ENCODE measurements at places on chromosomes 13 and 19.

DNA sequence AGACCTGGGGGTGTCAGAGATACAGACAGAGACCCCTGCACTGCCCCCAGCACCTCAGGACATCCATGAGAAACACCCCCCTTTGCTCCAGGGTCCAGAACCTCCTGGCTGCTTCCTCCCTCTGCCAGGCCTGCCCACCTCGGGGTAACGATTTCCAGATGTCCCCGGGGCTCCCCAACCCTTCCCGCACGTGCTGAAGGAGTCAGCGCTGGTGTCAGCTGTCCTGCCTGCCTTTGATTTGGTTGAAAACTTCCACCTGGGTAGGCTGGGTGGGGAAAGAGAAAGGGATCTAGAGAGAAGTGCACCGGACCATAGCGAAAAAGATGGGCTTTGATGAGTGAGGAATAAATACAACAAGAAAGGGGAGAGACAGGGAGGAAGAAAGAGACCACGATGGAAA lies 1.5 kb upstream of the CGB7 start:
- no peak for DNase-seq

DNA sequence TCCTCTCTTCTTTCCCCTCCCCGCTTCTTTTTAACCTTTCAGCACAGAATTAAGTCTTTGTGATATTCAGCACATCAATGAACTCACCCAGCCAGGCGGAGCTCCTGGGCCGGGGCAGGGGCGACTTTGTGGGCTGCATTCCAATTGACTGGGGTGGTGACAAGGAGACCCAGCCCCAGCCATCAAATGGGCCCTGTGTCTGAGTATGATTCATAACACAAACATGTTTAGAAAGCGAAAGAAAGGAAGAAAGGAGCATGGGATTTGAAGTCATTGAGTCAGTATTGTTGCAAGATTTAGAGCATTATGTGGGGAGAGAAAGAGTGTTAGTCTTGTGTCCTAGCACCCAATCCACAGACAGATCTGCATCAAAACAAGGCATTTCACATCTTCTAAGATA lies 185.3 kb downstream of the LHFPL6 start:
- DNase-seq, result no peak

- DNase-seq, result no peak
These were observed 1084.4 kb downstream of the SLITRK1 start for GRCh38 chr13:82797876-82798275.

DNA sequence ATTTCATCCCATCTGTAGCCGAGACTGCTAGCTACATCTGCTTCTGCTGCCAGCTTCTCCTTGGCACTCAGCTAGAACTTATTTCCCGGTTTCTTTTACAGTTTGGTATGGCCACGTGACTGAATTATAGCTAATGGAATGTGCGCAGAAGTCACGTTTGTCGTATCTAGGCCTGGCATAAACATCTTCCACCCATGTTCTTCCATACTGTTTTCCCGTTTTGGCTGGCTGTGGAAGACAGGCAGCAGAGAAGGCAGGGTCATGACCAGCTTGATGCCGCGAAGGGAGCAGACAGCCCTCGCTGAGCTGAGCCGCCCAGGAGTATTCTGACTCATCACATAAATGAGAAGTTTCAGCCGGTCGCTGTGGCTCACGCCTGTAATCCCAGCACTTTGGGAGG lies 186.7 kb downstream of the RFC3 start:
- no peak for DNase-seq

All from HT-29 (cell line).